ENCODE measurements at places on chromosomes 6 and 20.

GRCh38 chr6:110492584-110492983 is 16.2 kb upstream of the SLC22A16 start:
- no peak for DNase-seq

DNA sequence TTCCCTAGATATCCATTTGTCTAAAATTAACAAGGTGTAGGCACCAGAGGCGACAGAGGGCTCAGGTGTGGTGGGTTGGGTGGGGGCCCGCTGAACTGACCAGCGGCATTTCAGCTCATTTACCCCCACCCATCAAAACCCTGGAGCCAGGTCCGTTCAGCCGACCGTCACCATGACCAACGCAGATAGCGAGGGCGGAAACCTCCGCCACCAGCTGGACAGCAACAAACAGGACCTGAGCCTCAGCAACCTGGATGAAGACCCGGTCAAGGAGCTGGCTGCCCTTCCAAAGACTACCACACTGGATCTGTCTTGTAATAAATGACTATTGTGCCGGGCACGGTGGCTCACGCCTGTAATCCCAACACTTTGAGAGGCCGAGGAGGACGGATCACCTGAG is 120.8 kb upstream of the LGSN start:
- DNase-seq = no peak

DNA sequence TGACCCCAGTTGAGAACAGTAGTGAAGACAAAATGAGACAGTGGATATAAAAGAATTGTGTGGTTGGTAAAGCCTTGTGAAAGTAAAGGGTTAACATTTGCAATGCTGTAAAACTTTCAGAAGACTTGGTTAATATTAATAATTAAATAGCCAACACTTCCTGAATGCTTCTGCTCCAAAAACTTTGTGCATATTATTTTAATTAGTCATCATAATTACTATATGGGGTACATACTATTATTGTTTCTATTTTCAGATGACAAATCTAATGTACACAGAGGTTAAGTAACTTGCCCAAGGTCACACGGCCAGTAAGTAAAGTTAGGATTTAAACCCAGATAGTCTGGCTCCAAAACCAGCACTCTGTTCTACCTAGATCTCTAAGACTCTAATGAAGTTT is 291.3 kb downstream of the OGFRL1 start:
- DNase-seq = no peak

DNA sequence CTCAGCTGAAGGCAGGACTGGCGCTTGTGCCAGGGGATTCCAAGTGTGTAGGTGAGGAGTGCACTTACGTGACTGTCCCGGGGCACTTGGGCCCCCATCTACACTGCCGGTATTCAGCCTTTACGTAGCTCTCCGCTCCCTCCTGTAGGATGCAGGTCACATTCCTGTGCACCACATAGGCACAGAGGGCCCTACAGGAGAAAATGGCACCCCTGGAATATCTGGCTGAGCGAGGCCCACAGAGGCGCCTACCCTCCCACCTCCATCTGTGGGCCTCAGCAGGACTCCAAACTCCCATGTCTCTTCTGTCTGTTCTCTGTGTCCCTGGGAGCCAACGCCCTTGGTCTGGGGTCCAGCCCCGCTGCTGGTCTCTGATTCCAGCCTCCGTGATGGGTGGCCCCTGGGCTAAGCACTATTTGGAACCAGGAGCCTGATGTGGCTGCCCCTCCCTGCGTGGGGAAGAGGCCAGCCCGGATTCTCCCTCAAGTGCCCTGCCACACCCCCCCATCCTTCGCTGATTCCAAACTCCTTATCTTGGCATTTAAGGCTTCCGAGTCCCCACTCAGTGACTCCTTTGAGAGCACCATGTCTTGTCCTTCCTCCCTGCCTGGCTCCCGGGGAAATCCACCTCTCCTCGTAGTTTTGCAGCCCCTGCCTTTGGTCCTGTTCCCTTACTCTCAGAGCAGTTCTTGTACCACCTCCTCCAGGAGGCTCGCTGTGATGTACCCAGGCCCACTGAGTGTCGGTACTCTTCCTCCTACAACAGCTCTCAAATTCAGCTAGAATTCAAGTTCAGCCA is 1.5 kb downstream of the EMILIN3 start:
- no peak for DNase-seq

GRCh38 chr6:154509421-154510143 is 903 bp downstream of the CNKSR3 start:
- no peak for DNase-seq

DNA sequence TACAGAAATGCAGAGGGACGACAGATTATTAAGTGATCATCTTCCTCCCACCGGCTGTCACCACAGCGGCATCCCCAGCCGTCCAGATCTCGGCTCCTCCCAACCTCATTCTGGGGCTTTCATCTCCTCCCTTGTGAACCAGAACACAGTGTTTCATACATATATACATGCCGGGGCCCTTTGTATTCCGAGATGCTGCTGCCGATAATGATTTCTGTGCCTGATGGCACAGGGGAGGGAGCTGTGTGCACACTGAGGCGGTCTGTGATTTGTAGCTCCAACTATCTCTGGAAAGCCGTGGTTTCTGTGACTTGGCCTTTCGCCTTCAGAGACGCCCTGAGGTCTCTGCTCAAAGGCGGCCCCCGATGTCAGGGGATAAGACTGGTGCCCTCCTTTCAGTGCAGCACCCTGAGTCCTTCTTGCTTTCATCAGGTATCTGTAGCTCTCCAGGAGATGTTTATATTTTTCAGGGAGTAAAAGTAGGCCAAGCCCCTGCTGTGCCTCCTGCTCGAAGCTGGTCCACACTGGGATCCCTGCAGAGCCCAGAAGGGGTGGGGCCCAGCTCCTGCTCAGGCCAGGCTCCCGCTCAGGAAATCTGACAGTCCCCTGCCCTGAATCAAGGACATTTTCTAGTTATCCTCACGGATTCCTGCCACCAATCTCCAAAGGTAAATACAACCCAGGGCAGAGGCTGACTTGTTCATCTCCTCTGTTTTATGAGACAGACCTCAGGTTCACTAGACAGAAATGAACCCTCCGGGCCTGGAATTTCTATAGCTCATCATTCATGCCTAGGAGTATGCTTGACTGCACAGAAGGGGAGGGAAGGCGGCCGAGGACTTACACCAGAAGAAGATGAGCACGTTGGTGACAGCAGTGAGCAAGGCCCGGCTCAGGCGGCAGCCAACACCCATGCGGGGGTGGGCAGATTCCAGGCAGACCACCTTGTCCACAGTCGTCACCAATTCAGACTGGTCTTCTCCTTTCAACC is 11.2 kb downstream of the LEMD2 start:
- no peak for DNase-seq

DNA sequence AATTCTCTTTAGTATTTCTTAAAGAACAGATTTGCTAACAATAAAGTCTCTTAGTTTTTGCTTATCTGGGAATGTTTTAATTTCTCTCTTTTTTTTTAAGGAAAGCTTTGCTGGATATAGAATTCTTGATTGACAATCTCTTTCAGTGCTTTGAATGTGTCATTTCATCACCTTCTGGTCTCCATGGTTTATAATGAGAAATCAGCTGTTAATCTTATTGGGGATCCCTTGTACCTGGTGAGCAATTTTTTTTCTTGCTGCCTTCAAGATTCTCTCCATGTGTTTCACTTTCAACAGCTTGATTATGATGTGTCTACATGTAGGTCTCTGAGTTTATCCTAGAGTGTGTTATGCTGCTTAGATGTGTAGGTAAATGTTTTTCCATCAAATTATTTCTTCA is 16.4 kb upstream of the PSMF1 start:
- no peak for DNase-seq

GRCh38 chr20:32004963-32005362 is 5.3 kb upstream of the CCM2L start:
- DNase-seq = no peak

- DNase-seq = no peak
These were observed 4.9 kb upstream of the GRM4 start for GRCh38 chr6:34150766-34151165.

- DNase-seq = no peak
These were observed 44.5 kb upstream of the DACT2 start for GRCh38 chr6:168363811-168364792.
